ENCODE measurements at places on chromosomes 7 and 10.

DNA sequence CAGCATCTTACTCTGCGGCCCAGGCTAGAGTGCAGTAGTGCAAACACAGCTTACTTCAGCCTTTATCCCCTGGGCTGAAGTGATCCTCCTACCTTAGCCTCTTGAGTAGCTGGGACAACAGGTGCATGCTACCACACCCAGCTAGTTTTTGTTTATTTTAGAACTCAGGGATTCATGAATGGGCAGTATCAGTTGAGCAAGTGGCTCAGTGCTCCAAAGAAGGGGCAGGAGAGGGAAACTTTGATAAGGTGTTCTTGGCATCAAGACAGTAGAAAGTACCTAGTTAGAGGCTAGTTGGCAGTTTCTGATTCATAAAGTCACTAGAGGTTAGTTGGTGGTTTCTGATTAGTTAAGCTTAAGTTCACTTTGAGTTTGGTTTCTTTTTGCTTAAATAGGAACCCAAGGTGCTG lies 18.4 kb downstream of the TRIM24 start:
- DNase-seq = no peak

- no peak for DNase-seq
Observed at GRCh38 chr7:127504715-127505114, 80.7 kb downstream of the GCC1 start.

DNA sequence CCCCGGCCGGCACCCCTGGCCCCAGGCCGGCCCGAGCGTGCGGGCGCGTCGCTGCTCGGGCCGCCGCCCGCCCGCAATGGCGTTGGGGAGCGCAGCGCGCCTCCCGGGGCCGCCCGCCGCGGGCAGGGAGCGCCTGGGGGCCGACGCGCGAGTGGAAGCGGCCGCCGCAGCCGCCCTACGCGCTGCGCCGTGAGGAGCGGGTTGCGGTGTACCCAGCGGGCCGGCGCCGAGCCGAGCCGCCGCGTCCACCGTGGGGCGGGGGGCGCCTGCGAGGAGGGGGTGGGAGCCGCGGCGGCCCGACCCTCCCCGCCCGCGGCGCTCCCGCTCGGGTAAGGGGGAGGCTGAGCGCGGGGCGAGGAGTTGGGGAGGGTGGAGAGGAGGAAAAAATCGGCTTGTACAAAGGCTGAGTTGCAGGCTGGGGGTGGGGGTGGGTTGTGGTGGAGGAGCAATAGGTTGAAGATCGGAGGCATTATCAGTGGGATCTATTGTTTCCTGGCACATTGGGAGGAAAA lies 473 bp downstream of the PPP1R9A start:
- DNase-seq = no peak

- no peak for DNase-seq
Observed at GRCh38 chr10:111856631-111857030, 326.9 kb downstream of the GPAM start.

DNA sequence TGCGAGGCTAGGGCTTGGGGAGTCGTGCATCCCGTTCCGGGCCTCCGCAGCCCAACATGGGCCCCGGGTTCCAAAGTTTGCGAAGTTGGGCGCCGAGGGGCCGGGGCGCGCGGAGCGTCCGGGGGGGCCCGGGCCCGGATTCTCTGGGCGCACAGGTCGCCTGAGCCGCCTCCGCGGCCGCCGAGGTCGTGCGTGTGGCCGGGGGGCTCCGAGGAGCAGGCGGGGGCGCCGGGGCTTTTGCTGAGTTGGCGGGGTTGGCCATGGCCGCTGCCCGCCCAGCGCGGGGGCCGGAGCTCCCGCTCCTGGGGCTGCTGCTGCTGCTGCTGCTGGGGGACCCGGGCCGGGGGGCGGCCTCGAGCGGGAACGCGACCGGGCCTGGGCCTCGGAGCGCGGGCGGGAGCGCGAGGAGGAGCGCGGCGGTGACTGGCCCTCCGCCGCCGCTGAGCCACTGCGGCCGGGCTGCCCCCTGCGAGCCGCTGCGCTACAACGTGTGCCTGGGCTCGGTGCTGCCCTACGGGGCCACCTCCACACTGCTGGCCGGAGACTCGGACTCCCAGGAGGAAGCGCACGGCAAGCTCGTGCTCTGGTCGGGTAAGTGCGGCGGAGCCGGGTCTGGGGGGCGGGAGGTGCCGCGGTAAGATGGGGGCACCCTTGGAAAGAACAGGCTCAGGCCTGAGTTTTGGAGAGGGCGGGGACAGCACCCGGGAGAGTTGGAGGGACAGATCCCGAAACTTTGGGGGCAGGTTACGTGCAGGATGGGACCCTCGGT lies 643 bp downstream of the SMO start:
- DNase-seq = peak; percentile 42

GRCh38 chr7:73985737-73986141 lies 42.2 kb upstream of the ELN start:
- no peak for DNase-seq

DNA sequence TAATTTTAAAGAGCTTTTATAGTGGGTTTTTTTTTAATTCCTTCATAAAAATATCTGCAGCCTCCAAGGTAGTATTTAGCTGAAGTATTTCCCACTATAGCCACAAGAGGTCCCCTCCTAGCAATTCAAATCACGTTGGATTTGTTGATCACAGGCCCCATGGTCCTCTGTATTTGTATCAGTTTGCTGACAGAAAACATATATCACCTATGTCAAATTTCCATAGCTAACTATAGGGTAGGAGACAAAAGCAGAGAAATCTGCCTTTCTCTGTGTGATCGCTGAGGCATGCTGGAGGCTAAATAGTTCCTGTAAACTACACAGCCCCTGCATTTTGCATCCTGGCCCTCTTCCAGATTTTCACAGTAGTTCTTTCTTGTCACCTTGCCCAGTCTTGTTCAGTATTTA lies 1.7 kb upstream of the CTNNA3 start:
- peak; percentile 14 for DNase-seq

DNA sequence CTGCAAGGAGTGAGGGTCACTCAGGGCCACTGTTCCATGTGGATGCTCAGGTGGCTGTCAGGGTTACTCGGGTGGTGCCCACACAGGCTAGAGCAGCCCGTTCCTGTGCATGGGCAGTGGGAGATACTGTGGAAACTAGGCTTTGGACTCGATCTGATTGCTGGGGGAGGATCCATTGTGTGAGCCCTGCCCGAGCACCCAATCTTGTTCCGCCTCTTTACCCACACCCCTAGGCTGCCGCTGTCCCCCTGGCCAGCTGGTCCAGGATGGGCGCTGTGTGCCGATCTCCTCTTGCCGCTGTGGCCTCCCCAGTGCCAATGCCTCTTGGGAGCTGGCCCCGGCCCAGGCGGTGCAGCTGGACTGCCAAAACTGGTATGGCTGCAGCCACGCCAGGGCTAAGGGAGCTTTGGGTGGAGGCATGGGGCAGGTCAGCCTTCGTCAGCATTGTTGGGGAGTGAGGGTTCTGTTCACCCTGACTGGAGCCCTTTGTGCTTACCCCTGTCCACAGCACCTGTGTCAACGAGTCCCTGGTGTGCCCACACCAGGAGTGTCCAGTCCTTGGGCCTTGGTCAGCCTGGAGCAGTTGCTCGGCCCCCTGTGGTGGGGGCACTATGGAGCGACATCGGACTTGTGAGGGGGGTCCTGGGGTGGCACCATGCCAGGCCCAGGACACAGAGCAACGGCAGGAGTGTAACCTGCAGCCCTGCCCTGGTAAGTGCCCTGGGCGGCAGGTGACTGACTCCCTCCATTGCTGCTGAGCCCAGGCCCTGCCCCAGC lies 12.4 kb upstream of the ZNF862 start:
- DNase-seq = no peak

DNA sequence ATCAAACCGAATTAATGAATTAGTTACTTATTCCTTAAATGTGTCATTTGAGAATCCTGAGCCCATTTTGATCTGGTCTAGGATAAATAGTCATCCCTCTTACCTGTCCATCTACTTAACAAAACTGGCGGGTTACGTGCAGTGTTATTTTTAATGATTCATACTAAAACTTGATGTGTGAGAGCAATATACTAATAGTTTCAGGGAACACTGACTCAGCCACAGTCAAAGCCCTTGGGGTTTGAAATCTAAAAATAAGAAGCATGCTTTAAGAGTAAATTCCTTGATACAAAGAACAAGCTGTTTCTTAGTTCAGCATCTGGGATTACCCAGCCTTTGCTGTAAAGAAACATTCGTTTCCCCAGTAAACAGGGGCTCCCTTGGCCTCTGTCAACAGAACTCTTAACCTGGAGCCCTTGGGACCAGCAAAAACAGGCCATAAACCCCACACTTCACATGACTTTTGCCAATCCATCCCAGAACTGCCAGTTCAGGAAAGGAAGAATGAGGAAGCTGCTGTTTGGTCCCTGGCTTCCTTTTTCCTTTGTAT lies 370.6 kb upstream of the IGFBP3 start:
- no peak for DNase-seq

DNA sequence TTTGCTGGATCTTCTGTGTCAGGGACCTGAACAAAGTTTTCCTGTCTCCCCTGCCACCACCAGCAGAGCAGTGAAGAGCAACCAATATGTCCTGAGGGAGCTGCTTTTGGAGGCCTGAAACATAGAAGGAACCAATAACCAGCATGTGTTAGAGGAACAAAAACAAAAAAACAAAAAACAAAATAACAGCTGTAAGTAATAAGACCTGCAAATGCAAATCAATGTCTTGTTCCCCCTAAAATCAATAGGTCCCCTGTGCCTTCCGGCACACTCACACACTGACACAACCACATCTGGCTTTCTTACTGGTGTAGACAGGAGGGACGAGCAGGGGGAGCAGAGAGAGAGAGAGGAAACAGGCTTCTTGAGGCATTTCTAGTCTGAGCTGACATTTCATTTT lies 94.1 kb downstream of the NRG3 start:
- no peak for DNase-seq

DNA sequence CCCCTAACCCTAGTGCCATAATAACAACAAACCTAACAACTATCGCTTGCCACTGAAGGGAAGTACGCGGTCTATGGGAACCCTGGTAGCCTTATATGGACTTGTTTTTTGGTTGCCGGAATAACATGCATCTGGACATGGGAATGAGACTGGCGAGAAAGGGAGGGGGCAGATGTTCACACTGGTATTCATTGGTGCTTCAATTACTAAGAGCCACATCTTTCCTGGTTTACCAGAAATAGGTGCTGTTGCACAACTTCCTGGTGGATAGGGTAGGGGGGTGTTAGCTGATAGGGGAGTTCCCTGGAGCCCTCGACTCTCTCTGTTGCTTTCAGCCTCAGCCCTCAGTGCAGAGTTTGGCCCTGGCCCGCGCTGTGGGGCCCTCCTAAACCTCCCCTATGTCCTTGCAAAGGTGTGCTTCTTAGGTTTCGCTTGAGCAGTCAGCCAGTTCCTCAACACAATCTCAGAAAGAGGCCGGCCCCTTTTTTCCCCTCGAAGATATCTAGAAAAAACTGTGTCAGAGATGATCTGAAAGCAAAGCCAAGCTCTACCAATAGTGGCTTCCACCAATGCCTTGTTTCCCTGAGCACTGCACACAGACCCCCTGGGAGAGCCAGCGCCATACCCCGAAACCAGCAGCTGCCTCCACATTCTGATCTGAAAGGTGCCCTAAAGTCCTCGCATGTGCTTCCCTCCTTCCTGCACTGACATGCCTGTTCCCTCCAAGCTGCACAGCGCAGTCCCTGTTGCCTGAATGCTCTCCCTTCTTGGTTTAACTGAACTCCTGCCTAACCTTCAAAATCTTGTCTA lies 13.5 kb downstream of the TBXAS1 start:
- DNase-seq = no peak

DNA sequence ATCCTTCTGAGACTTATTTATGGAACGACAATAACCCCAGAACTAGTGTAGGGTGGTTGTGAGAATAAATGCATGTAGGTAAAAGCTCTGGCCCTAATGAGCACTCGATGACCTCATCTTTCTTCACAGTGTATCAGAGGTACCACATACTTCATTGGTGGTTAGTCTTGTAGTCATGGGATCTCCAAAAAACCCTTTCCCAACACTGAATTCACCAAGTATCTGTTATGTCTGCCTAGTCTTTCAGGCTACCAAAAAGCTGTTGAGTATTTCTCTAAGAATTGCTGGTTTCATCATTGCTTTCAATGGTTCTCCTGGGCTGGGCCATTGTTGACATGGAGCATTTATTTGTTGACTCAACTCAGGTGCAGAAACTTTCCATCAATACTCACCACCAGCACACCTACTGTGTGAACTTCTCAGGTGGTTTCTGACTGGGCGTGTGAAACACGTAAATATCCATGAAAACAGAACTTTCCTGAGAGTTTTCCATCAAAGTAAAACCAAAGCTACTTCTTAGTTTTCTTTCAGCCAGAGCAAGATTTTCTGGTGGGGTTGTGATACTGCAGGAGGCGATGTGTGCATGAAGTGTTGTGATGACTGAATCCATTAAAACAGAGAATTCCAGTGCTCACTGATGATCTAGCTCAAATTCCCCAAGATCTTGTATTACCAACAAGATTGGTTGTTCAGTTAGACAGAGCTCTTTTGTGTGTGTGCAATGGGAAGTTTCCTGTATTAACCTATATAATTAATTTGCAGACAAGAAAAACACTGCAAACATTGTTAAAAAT lies 51.4 kb upstream of the SLC35B4 start:
- DNase-seq = no peak

DNA sequence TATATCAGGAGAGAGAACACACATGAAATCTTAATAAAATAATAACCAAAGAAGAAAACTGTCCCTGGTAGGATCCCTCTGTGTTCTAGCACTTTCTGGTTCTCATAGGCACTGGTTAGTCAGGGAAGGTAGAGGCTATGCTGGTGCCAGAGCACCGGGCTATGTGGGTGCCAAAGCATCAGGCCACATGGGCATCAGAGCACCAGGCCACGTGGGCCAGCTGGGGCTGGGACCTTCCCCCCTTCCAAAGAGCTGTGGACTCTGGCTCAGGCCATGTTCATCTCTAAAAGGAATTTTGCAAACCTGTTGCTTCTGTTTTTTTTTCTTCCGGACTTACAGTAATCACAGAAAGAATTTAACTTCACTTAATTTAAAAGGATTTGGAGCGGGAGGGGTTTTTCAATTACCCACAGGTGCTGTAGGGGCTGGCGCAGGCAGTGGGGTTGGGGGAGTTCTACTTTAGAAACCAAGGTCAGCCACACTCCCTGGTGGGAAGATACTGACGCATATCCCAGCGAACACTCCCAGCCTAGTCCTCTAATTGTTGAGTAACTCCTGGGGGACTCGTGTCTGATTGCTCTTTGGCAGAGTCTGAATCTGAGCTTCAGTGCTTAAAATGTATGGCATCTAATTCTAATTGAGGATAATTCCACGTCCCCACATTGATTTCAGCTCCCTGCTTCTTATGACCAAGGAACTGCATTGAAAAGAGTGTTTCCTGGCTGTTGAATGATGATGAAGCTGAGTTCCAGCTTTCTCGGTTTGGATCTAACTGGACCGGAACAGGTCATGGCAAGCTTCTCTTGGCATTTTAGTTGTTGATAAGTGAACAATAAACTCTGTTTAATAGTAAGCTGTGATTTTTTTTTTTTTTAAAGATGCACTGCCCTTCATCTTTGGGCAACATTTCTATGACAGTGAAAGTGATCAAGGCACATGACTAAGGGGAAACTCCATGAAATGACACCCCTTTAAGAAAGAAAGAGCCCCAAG lies 110.7 kb upstream of the FZD8 start:
- no peak for DNase-seq

DNA sequence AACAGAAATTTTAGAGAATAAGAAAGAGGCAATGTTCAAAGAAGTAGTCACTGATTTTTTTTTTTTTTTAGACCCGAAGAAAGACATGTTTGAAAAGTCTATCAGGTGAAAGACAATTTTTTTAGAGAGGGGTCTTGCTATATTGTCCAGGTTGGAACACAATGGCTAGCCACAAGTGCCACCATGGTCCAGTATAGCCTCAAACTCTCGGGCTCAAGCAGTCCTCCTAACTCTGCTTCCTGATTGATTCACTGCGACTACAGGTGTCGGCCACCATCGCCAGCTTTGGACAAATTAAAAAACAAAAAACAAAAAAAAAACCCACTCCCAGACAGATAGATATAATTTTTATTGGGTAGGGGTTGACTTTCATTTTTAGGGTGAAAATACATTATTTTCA lies 22.3 kb downstream of the FAM149B1 start:
- DNase-seq = no peak

Measured in GM12892 (cell line).